ENCODE measurements at places on chromosomes 5 and 9.
A peak's percentile ranks its signal among the peaks of the same experiment; 100 is the strongest.

- no peak overlapping the region for H3K27ac ChIP-seq
- no peaks in the 10 kb centered on the region for H3K27me3 ChIP-seq
- no peaks in the 10 kb centered on the region for H3K36me3 ChIP-seq
- H3K4me3 ChIP-seq: no peak overlapping the region
- DNase-seq: no peak
- no peaks in the 10 kb centered on the region for H3K4me1 ChIP-seq
Observed at GRCh38 chr5:163548649-163549048, 43.2 kb downstream of the MAT2B start.

GRCh38 chr5:161778796-161779195 is 69.1 kb upstream of the GABRA1 start:
- no peaks in the 10 kb centered on the region for H3K4me1 ChIP-seq
- H3K4me3 ChIP-seq: no peak overlapping the region
- H3K36me3 ChIP-seq: no peaks in the 10 kb centered on the region
- no peaks in the 10 kb centered on the region for H3K27me3 ChIP-seq
- DNase-seq: no peak
- no peak overlapping the region for H3K27ac ChIP-seq

DNA sequence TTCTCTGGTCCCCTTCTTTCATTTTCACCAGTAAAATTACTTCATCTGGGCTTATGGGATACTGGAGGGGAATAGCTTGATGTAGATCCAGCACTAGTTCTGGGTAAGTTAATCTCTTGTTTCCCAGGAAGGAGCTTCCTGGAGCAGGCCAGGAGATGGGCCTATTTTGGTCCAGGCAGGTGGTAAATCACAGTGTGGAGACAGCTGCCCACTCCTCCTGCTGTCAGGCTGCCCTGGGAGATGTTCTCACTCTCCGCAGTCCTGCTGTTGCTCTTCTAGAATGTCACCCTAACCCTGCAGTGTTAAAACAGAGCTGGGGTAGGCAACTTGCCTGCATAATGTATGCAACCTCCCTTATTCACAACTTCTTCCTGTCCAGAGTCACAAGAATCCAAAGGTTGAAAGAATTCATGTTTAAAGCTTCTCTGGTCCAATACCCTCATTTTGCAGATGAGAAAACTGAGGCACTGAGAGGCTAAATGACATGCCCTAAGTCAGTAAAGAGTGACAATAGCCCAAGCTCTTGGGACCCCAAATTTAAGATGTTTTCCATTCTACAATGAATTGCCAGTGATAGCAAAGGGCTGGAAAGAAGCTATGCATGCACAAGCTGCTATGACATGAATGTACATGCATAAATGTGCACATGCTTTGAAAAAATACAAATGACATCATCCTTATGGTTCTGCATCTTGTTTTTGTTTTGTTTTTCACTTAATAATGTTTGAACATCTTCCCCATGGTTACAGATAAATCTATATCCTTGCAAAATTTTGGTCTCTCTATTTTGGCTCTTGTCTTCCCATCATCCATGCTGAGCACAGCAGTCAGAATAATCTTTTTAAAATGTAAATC is 71.8 kb upstream of the ADRA1B start:
- no peak overlapping the region for H3K4me3 ChIP-seq
- no peaks in the 10 kb centered on the region for H3K27me3 ChIP-seq
- no peak overlapping the region for H3K27ac ChIP-seq
- DNase-seq: no peak
- H3K36me3 ChIP-seq: no peaks in the 10 kb centered on the region

DNA sequence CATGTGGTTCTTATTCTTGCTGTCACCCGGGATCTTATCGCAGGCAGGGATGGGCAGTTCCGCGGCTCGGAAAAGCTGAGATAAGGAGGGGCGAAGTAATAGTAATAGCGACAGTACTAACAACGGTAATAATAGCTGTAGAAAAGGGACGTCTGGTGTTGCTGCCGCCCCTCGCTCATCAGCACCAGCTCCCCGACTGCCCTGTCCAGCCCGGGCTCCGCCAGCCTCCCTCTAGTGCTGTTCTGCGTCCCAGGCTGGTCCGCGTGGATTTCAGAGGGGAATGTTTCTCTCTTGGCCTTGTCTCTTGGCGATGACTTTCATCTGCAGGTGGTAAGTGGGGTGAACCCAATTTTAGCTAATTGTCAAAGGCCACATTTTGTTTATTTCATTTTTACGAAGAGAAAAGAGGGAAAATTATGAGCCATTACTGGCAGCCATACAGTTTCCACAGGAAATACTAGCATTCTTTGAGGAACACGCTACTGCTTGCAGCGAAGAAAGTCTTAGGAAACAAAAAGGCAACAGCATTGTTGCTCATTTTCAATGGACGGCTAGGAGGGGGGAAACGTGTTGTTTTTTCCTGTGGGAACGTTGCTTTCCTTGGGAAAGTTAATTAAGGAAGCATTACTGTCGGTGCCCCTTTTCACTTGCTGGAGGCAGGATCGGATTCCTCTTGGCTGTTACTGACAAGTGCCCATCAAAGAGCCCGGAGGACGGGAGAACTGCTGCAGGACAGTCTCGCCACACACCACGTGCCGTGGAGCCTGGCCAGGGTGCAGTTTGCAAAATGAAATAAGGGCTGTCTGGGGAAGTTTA is 762 bp downstream of the SNCAIP start:
- H3K27me3 ChIP-seq: peaks cover 26% of the 10 kb centered on the region
- peak overlapping the region; percentile 60 for H3K4me3 ChIP-seq
- no peaks in the 10 kb centered on the region for H3K36me3 ChIP-seq

DNA sequence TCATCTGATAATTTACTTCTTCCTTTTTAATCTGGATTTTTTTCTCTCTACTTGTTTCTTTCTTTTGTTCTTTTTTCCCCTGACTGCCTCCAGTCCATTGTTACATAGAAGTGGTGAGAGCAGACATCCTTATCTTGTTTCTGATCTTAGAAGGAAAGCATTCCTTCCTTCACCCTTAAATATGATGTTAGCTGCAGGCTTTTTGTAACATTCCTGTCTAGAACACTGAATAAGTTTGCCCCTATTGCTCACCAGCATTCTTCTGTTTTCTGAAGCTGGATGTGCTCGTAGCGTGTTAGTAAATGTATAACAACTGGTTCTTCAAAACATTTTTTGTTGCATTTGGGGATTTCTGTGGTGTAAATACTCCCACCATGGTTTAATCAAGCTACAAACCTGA is 136.7 kb upstream of the NFIL3 start:
- DNase-seq: no peak
- no peak overlapping the region for H3K27ac ChIP-seq
- no peaks in the 10 kb centered on the region for H3K27me3 ChIP-seq
- no peaks in the 10 kb centered on the region for H3K36me3 ChIP-seq
- H3K4me1 ChIP-seq: no peaks in the 10 kb centered on the region

- DNase-seq: no peak
- no peak overlapping the region for H3K4me3 ChIP-seq
- H3K36me3 ChIP-seq: no peaks in the 10 kb centered on the region
- no peaks in the 10 kb centered on the region for H3K4me1 ChIP-seq
- no peak overlapping the region for H3K27ac ChIP-seq
- H3K27me3 ChIP-seq: no peaks in the 10 kb centered on the region
Observed at GRCh38 chr9:108205276-108205675, 650.5 kb downstream of the ACTL7B start.

DNA sequence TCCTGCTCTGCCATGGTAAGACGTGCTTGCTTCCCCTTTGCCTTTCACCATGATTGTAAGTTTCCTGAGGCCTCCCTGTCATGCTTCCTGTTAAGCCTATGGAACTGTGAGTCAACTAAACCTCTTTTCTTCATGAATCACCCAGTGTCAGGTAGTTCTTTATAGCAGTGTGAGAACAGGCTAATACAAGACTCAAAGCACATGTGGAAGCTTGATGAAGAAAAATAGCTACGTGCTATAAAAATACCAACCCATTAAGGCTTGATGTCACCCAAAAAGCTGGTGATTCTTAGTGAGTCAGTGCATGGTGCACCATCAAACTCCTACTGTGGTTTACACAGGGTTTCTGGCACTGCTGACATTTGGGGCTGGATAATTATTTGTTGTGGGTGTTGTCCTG is 332.2 kb downstream of the TMEM167A start:
- peaks cover 14% of the 10 kb centered on the region for H3K4me1 ChIP-seq
- H3K4me3 ChIP-seq: no peak overlapping the region
- H3K27me3 ChIP-seq: no peaks in the 10 kb centered on the region
- no peak for DNase-seq
- no peak overlapping the region for H3K27ac ChIP-seq
- H3K36me3 ChIP-seq: no peaks in the 10 kb centered on the region

- peaks cover 6% of the 10 kb centered on the region for H3K36me3 ChIP-seq
- peak overlapping the region; percentile 38 for H3K27ac ChIP-seq
- H3K27me3 ChIP-seq: no peaks in the 10 kb centered on the region
- no peak overlapping the region for H3K4me3 ChIP-seq
- peaks cover 3% of the 10 kb centered on the region for H3K4me1 ChIP-seq
- no peak for DNase-seq
Observed at GRCh38 chr5:32223972-32224609, 50.0 kb upstream of the GOLPH3 start.

DNA sequence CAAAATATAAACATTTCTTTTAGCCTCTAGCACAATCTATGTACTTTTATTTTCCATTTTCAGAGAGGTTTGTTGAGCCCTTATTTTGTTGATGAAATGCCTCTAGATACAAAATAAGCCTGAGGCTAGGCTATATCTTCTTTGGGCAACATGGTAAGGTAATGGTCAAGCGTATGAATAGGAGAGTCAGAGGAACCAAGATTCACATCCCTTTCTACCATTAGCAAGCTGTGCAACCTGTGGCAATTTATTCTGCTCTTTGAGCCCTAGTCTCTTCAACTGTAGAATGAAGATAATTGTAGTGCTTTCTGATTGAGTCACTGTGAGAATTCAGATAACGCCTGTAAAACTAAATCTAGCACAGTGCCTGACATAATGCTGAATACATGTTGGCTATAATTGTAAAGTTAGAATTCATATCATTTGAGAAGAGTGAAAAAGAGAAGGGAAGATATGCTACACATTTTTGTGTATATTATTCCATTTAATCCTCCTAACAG is 412.5 kb downstream of the CCDC171 start:
- no peak for DNase-seq
- H3K4me1 ChIP-seq: no peaks in the 10 kb centered on the region
- no peak overlapping the region for H3K27ac ChIP-seq
- H3K36me3 ChIP-seq: no peaks in the 10 kb centered on the region
- H3K4me3 ChIP-seq: no peak overlapping the region

DNA sequence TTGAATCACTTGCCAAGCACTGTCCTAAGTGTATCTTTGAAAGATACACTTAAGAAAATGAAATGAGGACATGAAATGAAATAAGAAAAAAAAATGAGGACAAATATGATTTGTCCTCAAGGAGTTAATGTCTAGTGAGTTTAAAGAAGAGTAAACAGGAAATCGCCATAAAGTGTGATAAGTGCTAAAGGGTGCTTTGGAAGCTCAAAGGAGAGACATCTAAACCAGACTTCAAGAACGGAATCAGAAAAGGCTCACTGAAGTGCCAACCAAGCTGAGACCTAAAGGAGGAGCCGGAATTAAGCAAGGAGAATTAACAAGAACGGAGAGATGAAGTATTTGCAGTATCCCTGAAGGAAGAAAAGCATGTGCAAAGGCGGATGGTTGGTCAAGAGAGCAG is 200.8 kb downstream of the CWC27 start:
- H3K27ac ChIP-seq: no peak overlapping the region
- no peaks in the 10 kb centered on the region for H3K27me3 ChIP-seq
- peaks cover 8% of the 10 kb centered on the region for H3K36me3 ChIP-seq

DNA sequence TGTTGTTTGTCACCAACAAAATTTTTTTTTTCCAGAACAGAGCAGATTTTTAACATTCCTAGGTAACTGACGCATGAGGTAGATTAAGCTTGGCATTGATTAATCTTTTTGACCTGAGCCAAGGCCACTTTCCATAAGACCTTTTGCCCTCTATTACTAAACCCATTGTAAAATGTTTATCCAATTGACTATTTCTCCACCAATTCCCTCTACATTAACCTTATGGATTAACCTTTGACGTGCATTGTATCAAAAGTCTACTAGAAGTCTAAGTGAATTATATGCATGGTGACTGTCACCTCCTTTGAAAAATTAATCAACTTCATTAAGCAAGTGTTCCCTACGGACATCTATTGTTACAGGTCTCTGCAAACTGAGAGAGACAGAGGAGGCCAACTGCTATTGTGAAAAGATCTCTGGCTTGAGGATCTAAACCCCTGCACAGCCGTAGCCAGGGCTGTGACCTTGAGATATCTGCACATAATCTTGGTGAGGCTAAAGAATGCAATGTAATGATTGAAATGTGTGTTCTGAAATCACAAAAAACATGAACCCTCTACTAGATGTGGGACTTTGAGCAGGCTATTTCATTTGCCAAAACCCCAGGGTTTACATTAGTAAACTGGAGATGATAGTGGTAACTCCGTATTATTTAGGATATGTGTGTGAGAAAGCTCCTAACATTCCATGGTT is 632.2 kb downstream of the TLR4 start:
- no peak overlapping the region for H3K27ac ChIP-seq
- H3K4me3 ChIP-seq: no peak overlapping the region
- H3K27me3 ChIP-seq: no peaks in the 10 kb centered on the region
- DNase-seq: no peak
- no peaks in the 10 kb centered on the region for H3K4me1 ChIP-seq
- H3K36me3 ChIP-seq: no peaks in the 10 kb centered on the region

DNA sequence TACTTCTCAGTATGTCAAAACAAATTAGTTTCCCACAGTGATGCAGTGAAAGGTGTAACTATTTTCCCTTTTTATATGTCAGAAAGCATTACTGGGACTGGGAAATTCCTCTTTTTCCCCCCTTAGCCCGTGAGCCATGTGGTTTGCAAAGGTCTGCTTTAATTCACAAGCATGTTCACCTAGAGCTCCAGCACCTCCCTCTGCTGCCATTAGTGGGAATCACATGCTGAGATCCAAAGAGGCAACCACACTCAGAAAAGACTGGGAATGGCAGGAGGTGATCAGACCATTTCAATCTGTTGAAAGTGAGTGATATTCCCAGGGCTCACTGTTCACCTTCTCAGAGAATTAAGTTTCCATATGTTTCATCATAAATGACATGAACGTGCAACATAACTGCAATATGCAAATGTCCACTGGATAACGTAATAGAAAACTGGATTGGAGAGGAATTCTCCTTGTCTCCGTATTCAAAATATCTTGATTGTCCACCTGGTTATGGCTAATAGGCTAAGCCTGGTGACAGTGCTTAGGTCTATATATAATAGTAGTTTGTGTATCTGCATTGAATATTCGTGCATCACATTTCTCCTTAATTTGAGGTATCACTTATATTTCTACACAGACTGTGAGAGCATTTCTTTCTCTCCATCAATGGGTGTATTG is 703.5 kb upstream of the WWC1 start:
- DNase-seq: no peak
- no peaks in the 10 kb centered on the region for H3K4me1 ChIP-seq
- H3K36me3 ChIP-seq: no peaks in the 10 kb centered on the region
- no peaks in the 10 kb centered on the region for H3K27me3 ChIP-seq
- no peak overlapping the region for H3K27ac ChIP-seq

DNA sequence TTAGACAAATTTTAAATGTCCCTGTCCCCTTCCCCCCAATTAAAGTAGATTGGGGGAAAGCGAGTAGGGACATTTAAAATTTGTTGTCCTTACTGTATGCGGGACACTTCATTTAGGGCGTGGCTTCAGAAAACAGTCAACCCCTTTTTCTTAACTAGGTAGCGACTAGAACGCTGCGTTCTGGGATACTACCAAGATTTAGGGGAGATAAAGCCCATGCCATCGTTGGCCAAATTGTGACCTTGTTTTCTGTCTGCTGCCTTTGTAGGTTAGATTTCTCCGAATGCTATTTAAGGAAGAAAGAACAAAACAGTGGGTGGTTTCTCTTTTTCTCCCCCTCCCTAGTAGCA is 1.2 kb downstream of the CKS2 start:
- H3K27me3 ChIP-seq: no peaks in the 10 kb centered on the region
- H3K4me3 ChIP-seq: peak overlapping the region; percentile 72
- H3K4me1 ChIP-seq: peaks cover 19% of the 10 kb centered on the region

All from lower lobe of right lung (tissue), 2 donors.